Activated naive CD8-positive, alpha-beta T cell treated with anti-CD3 and anti-CD28 coated beads, Interleukin-2, amount 10 ng/mL, durations not matched to agents 7 days and 5 days (primary cell): ENCODE measurements at places on chromosomes 7 and 10. TPM values are rescaled to one million over a fixed set of nuclear protein-coding genes. Genes with fewer than 3 reads are reported as not detected.

PALS2 gene
- 20.4 TPM for total RNA-seq

SLC39A12 gene
- total RNA-seq = not detected

DNA sequence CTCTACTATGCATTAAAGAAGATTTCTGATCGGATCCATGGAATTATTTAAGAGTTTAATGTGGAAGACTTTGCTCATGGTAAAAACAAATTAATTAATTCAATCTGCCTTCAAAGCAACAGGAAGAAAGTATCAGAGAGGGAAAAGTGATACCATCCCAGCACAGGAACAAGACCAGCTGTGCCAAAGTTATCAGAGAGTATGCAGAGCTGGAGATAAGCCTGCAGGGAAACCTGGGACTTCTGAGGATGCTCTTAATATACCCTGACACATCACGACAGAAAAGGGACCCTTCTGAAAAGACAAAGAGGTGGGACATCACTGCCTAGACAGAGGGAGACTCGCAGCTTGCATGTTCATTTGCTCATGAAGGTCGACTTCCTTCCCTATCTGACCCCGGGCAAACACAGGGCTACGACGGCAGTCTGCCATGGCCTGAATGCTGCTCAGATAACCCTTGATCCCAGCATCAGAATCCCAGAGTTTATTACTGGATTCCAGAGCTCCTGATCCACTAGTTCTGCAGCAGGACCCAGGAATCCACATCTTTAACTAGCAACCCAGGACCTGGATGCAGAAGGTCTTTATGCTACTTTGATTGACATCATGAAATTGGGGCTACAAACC, 29.5 kb downstream of the FAM171A1 start:
- H3K27ac ChIP-seq = no peak overlapping the region
- no peaks in the 10 kb centered on the region for H3K36me3 ChIP-seq
- no peak overlapping the region for H3K4me3 ChIP-seq
- no peaks in the 10 kb centered on the region for H3K4me1 ChIP-seq

ARHGEF5 gene
- total RNA-seq = 7.7 TPM

LRRD1 gene
- not detected for total RNA-seq

- H3K4me1 ChIP-seq = peaks cover 4% of the 10 kb centered on the region
- H3K4me3 ChIP-seq = peak overlapping the region; percentile 16
- H3K36me3 ChIP-seq = no peaks in the 10 kb centered on the region
Observed at GRCh38 chr10:59362959-59363381, 621 bp upstream of the FAM13C start.

STAMBPL1 gene
- 54.0 TPM for total RNA-seq

DNA sequence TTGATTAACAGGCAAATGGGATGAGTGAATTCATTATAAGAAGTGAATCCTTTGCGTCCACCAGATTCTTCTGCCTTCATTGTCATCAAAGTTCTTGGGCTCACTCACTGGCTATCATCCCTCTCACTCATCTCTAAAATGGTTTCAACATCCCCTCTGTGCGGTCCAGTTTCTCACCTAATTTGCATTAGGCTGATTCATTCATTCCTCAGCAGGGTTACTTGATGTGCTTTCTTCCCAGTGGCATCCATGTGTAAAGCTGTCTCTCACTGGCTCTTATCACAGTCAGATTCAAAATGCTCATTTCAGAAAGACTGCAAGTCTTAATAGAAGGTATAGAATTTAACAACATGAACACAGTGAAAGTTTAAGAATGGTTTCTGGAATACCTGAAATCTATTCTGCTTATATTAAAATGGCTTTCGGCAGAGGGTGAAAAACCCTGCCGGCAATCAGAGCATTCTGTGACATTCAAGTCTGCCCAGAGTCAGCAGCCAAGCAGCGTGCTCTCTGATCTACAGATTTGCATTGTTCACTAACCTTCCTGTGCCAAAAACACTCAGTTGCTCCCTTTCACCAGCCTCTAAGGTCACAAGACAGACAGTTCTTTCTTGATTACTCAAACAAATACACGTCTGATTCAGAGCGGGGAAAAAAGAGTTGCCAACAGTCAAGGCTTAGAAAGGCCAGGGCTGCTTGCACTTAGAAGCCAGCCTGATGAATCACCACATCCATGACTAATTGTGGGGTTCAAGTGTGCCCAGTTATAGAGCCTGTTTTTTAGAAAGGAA, 106.7 kb downstream of the TES start:
- H3K27ac ChIP-seq = no peak overlapping the region
- no peak for DNase-seq
- H3K4me3 ChIP-seq = no peak overlapping the region
- no peaks in the 10 kb centered on the region for H3K4me1 ChIP-seq
- H3K36me3 ChIP-seq = no peaks in the 10 kb centered on the region

ARHGAP22 gene
- total RNA-seq = 0.30 TPM

UNCX gene
- not detected for total RNA-seq
